ENCODE measurements at places on chromosomes 6 and 20. TPM values are rescaled to one million over a fixed set of nuclear protein-coding genes. Genes with fewer than 3 reads are reported as not detected.

Gene HMGA1
- 345 TPM for total RNA-seq

Gene SNPH
- 11.2 TPM for total RNA-seq

Gene FKBP1C
- total RNA-seq = 0.67 TPM

Gene HTR1B
- 0.33 TPM for total RNA-seq

Gene MRAP2
- 3.2 TPM for total RNA-seq

Gene MACROD2
- total RNA-seq = 3.2 TPM

Gene PAX1
- total RNA-seq = not detected

Gene EEF1E1
- 38.2 TPM for total RNA-seq

Gene CAGE1
- 0.14 TPM for total RNA-seq

Gene DEF6
- 12.8 TPM for total RNA-seq

Gene DDAH2
- total RNA-seq = 7.7 TPM

DNA sequence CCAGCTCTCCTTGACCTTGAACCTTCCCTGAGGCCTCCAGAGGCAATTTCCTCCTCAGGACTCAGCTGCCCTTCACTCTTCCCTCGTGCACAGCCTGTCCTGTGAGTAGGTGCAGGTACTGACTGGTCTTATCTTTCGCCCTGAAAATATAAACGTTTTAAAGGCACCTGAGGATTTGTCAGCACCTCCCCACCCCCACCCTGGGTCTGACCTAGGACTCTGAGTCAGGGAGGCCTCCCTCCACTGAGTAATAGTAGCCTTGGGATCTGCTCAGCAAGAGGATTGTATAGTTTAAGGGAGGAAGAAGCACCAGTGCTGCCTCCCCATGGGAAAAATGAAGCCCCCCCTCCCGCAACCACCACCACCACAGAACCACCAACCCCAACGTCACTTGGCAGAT lies 54.6 kb downstream of the PPARD start:
- peak; percentile 92 for DNase-seq

DNA sequence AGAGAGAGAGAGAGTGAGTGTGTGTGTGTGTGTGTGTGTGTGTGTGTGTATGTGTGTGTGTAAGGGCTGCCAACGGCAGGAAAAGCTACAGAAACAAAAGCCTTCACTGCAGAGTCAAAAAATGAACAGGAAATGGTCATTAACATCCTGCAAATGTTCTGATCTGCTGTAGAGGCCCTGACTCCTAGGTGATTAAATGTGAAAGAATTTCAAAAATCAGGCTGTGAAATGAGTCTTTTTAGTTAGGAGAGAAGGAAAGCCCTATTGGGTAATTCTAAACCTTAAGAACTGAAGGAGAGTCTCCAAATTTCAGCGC lies 166.5 kb upstream of the MYLIP start:
- DNase-seq = peak; percentile 68

GRCh38 chr6:130524552-130524951 lies 158.7 kb downstream of the TMEM200A start:
- no peak for DNase-seq

DNA sequence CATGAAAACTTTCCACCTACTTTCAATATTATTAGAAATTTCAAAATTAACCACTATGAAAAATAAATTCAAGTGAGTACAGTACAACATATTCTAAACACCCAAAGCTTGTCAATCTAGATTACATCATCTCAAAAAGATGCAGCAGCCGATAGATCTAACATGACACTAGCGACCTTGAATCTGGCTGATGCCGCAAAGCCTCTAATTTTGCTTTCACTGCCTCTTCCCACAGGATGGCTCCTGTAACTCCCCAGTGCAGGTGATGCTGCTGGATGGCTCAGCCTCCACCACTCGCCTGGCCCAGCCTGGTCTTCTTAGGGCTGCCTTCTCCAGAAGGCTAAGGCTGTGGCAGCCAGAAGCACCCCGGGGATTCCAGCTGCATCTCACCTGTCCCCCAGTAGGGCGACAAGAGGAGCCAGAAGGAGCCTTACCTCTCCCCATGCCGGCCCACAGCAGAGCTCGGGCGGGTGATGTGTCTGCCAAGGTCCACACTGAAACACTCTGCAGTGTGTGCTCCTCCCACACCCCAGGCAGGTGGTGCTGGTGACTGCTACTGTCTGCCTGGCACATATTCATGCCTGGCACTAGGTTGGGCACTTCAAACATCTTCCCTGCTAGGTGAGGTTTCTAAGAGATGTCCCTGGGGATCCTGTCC lies 82.1 kb downstream of the SLC23A2 start:
- DNase-seq = no peak

- peak; percentile 82 for DNase-seq
Measured at GRCh38 chr6:17705778-17706579, 746 bp downstream of the NUP153 start.

DNA sequence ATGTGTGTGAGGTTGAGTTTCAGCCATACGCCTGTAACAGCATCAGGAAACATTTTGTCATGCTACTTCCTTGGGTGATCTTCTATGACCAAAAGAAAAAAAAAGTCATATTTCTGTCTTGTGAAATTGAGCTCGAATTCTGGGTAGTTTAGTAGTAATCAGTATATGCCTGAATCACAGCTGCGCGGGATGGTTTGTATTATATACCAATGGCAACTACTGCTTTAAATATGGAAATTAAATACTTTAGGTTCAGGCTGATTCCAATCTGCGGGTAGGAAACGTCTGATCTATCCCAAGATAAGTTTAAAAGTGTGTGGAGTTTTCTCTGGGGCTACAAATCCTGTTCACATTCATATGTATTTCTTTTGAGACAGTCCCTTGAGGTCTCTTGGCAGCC lies 115.6 kb upstream of the FERMT1 start:
- DNase-seq = no peak

DNA sequence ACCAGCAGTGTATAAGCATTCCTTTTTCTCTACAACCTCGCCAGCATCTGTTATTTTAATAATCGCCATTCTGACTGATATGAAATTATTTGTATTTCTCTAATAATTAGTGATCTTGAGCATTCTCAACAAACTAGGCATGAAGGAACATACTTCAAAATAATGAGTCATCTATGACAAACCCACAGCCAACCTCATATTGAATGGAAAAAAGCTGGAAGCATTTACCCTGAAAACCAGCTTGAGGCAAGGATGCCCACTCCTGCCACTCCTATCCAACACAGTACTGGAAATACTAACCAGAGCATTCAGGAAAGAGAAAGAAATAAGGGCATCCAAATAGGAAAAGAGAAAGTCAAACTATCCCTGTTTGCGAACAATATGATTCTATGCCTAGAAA lies 390.6 kb upstream of the ID4 start:
- peak; percentile 14 for DNase-seq

DNA sequence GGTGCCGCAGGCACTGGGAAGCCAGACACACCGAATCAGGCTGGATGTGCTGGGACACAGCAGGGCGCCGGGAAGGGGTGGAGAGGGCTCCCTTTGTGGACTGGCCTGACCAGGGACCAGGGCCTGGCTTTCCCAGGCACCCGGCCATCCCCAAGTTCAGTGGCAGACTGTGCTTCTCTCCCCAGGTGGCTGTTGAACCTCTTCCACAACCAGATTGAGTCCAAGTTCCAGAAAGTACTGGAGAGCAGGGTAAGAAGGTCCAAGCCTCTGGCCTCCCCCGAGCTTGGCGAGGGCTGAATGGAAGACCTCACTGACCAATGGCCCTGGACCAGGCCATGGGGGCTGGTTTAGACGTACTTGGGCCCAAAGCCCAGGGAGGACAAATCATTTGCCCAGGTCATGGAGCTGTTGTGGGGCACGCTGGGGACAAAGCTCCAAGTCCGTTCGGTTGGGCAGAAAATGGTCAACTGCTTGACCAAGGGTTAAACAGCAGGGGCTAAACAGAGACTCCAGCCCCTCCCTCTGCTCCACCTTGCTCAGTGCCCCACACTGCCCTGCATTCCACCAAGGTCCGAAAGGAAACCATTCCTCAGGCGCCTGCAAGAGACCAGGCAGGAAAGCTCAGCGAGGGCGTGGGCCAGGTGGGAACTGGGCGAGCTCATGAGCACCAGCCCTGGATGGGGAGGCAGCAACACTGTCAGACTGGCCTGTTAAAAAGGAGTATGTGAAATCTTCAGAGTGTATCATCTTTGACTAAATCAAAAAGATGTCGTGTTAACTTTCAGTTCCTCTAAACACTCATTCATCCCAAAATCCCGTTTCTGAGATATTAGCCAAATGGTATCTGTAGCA lies 9.1 kb downstream of the LBP start:
- DNase-seq = no peak

- DNase-seq = no peak
Measured at GRCh38 chr6:117919775-117920729, 13.0 kb downstream of the SLC35F1 start.

GRCh38 chr6:163814494-163815364 lies 400.2 kb downstream of the QKI start:
- no peak for DNase-seq

DNA sequence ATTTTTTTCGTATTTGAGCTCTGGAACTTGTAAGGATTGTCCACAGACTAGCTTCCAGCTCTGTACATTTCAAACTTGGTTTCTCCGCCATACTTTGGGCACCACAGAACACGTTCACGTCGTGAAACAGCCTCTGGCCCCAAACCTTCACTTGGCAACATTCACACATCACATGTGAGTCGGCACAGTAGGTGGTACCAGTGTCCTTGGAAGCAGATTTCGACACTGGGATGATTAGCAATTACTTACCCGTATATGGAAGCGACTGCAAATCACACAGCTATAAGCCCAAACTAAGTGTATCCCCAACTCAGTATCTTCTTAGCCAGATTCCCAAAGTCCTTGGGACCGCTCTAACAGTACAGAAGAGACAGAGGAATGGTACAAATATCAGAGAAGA lies 60.2 kb downstream of the MAFB start:
- no peak for DNase-seq

GRCh38 chr6:9126878-9127560 lies 691.7 kb upstream of the SLC35B3 start:
- peak; percentile 61 for DNase-seq

GRCh38 chr20:20205141-20205861 lies 153.0 kb downstream of the CFAP61 start:
- no peak for DNase-seq

- no peak for DNase-seq
Measured at GRCh38 chr20:23507346-23507745, 16.4 kb downstream of the CST8 start.

- no peak for DNase-seq
Measured at GRCh38 chr20:24744747-24745146, 204.3 kb upstream of the CST7 start.

DNA sequence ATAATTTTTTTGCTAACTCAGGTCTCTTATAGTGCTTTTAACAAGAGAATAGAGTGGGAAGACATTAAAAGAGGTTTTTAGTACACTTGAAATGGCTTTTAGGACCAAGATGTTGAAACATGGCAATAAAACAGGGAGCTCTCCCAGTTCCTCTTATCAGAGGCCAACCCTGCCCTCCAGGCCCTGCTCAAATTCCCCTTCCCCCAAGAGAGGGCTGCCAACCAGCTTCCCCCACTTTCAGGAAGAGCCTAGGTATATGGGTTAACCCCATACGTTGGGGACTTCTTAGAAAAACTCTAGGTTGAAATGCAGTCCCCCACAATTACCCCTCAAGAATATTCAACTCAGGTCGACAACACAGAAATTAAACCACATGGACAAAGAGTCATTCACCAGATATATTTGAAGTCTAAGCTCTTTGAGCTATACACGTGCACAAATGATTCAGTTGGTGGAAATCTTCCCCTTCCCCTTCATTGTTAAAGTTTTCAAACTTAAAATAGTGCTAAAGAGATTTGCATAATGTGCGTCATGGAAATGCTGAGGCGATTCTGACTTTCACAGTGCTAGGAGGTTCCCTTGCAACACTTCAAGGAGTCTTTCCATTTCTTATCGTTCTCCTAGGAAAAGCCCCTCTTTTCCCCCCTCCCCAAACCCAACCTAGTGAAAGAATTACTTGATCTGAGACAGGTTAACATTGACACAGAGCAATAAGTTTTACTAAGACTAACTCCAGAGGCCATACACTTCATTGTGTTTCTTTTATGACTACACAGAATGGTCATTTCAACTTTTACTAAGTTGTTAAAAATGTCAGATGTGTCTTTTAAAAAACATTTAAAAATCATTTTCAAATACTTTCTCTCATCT lies 49.8 kb upstream of the ENPP5 start:
- DNase-seq = no peak

DNA sequence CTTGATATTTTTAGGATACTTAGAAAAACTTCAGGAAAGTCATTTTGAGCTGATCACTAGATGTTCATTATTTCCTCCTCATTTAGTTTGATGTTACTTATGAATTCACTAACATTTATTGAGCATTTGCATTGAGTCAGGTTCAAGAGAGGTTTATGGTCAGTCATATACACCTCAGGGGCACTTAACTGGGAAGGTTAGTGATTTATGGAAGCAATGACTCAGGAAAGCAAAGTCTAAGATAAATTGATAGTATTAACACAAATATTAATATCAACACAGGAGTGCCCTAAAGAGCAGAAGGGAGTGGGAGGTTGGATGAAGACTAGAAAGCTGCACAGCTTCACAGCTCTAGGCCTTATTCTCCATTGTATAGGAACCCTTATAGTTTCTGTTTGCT lies 177.0 kb upstream of the TNFAIP3 start:
- DNase-seq = no peak

DNA sequence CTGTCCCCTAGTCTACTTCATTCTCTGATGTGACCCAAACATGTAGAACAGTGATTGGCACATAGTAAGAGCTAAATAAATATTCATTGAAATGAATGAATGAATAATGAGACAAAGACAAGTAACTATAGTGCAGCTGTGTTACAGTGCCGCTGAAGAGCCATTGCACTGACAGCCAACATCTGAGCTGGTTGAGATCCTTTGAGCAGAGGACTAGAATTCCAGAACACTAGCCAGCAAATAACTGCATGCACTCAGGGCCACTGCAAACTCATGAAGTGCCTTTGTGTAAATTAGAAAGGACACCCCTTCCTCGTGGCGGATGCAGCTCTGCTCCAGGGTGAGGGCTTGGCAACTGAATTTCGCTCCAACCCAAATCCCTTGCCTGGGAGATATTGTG lies 230.3 kb upstream of the CDYL start:
- no peak for DNase-seq

GRCh38 chr6:15615802-15616201 lies 47.0 kb downstream of the DTNBP1 start:
- DNase-seq = no peak

DNA sequence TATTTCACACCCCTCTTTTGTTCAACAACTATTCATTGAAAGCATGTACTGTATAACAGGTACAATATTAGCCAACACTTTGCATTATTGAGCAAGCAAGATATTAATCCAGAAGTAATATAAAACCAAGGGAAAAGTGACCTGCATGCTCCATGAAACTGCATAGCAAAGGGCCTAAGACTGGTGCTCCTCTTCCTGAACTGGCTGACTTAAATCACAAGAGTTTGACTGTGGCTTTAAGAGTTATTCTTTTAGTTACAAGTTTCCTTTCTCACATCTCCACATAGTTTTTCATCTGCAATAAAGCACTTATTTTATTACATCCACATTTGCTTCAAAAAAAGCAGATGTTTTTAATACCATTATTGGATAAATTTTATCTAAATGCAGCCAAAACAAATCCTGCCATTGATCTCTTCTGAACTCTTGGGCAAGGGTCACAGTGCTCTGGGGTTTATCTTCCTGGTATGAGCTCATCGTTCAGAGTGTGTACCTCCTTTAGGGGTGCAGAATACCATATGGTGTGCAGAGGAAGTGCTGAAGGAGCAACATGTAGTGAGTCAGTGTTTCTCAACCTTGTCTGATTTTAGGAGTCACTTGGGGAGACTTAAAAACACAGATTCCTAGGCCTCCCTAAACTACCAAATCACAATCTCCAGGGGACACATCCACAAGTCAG lies 1225.9 kb upstream of the MAP3K7 start:
- no peak for DNase-seq
